Hematopoietic multipotent progenitor cell treated with erythropoietin and hydrocortisone succinate and interleukin-3 and kit ligand, for 6 days (in vitro differentiated cells): ENCODE measurements at places on chromosomes 16 and 17.
A peak's percentile ranks its signal among the peaks of the same experiment; 100 is the strongest.

GRCh38 chr16:10981697-10982216 is 37.4 kb downstream of the CLEC16A start:
- DNase-seq, result peak; percentile 72

DNA sequence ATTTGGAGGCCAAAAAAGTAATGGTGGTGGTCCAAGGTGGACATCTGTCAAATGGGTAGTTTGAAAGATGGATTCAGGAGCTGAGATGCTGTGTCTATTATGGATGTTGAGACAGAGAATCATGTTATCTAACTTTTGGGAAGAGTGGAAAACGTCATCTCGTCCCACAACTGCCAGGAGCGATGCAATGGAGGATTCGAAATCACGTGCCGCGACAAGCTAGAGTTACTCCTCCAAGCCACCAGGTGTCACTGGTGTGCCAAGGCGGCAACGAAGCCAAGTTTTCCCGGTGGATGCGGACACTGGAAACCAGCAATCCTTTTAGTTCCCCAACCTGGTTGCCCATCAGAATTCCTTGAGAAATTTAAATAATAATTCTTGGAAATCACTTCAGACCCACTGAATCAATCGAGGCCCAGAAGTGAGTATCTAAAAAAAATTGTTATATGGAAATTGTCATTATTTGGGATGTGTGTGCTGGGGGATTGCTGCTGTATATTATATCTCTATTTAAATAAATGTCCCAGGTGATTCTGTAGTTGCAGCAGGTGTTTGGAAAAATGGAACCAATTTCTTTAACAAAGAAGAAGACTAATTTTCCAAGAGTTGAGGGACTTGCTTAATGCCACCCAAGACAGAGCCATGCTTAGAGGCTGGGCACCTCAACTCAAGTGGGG is 206.1 kb downstream of the HAPSTR1 start:
- DNase-seq, result peak; percentile 16

- no peak for DNase-seq
Measured at GRCh38 chr17:32315171-32315570, 26.8 kb downstream of the C17orf75 start.

DNA sequence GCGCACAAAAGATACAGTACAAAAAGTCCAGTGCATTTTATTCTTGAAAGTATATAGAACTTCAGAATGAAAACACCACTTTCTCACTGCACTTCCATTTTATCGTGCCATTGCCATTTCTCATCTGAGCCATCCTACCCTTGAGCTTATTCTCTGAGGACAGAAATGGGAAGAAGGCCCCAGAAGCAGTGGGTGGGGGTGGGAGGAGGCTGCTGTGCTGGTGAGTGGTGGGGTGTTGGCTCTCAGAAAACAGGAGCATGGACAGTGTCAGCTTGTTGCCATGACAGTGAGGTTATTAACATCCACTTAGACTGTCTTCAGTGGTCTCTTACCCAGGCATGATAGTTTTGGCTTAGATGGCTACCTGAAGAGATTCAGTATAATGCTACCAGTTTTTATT is 4.5 kb downstream of the ATMIN start:
- no peak for DNase-seq

GRCh38 chr17:11940904-11941303 is 56.4 kb downstream of the ZNF18 start:
- DNase-seq, result no peak
